ENCODE measurements at places on chromosomes 12 and 14.

- no peak for DNase-seq
These were observed 20.8 kb upstream of the AMHR2 start for GRCh38 chr12:53402871-53403270.

DNA sequence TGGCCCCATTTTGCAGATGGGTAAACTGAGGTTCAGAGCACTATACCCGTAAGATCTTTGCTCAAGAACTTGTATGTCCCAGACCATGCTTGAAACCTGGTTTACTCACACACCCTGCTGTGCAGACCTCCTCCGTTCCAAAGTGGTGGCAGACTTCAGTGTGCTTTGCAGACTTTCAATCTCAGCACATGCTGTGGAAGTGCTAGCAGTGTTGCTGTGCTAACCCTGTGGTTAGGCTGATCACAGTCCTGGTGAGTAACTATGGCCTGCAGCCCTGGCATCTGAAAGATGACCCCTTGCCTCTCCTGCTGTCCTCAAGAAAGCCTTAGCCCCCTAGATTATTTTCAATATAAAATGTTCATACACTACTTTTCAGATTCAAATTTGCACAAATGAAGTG lies 450.6 kb downstream of the DPF3 start:
- DNase-seq = no peak

- DNase-seq = no peak
These were observed 139.5 kb upstream of the OTX2 start for GRCh38 chr14:56949828-56950227.

- DNase-seq = no peak
These were observed 599.9 kb downstream of the SOX5 start for GRCh38 chr12:23349564-23349963.

DNA sequence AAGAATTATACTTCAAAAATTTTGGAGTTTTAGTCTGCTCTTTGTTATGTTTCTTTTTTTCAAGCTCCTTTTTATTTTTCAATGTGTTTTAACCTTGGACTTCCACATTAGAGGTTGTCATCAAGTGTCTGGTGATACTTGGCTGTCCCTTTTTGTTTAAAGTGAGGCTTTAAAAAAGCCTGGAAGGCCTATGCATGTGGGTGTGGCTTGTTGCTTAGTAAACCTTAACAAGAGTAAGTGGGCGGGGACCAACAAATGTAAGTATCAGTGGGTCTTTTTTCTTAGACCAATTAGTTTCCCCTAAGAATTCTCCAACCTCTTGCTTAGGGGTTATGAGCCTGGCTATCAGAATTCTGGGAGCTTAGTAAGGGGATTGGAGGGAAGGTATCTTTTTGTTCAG lies 26.4 kb downstream of the HCFC2 start:
- DNase-seq = no peak

- DNase-seq = no peak
These were observed 694 bp upstream of the PTGES3 start for GRCh38 chr12:56688846-56689109.

- no peak for DNase-seq
These were observed 132.8 kb downstream of the TTLL5 start for GRCh38 chr14:75793806-75794205.

DNA sequence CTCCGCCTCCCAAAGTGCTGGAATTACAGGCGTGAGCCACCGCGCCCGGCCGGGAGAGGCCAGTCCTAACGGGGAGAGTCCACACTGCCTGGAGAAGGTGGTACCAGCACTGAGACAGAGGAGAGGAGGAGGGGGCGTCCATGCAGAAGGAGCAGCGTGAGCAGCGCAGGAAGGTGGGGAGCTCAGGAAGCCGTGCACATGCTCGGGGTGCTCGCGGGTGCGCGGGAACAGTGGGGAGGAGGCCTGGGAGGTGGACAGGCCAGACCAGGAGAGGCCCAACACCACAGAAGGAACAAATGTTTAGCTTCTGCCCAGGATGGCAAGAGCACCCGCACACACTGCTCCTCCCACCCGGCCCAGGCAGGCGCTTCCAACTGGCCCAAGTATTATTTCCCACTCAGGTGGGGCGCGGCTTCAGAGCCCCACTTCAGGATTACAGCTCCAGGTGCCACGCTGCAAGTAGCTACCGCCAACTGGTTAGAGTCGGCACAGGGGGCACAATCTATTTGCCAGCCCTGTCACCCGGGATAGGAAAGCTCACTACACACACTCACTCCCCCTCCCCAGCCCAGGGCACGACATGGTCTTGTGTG lies 80.8 kb upstream of the BCL11B start:
- no peak for DNase-seq

Data from central memory CD4-positive, alpha-beta T cell (primary cell).